ENCODE measurements at places on chromosomes 7 and 10. TPM values are rescaled to one million over a fixed set of nuclear protein-coding genes. Genes with fewer than 3 reads are reported as not detected.
A peak's percentile ranks its signal among the peaks of the same experiment; 100 is the strongest.

GRCh38 chr7:107661865-107662379 lies 1.3 kb downstream of the SLC26A4 start:
- DNase-seq = no peak

- no peak for DNase-seq
Measured at GRCh38 chr7:104956753-104957450, 57.1 kb upstream of the KMT2E start.

GRCh38 chr7:116687801-116688201 lies 15.8 kb downstream of the MET start:
- DNase-seq = no peak

DNA sequence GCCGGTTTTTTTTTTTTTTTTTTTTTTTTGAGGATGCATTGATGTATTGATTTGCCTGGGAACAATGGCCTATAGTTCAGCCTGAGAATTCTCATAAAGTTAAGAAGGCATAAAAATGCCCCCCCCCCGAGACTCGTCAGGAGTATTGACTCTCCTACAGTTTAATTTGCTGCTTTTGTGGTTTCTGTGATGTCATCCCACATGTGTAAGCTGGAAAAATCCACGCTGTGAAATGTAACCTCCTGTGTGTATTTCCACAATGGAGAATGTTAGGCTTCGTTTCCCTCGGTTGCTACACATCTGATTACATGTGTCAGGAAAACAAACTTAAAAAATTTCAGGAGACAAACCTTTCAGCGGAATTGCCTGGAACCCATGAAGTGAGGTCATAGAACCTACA lies 117.9 kb downstream of the FANK1 start:
- no peak for DNase-seq

DNA sequence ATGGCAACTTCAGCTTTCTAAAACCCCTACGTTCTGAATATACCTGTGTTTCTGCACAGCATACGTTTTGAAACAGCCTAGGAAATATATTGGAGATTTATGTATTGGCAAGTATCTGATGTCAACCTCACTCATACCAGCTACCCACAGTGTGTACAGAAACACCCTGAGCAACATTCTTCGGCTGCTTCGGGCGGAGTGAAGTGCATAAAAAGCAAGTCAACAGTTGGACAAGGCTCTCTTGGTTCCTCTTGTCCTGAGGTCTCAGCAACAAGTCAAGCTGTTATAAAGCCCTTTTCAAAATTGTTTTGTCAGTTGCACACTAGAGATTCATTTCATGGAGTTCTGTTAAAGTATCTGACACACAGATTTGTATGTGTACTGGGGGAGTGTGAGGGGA lies 40.0 kb upstream of the PAPSS2 start:
- DNase-seq = peak; percentile 14

- no peak for DNase-seq
Measured at GRCh38 chr10:115879372-115880089, 393.5 kb downstream of the GFRA1 start.

DNA sequence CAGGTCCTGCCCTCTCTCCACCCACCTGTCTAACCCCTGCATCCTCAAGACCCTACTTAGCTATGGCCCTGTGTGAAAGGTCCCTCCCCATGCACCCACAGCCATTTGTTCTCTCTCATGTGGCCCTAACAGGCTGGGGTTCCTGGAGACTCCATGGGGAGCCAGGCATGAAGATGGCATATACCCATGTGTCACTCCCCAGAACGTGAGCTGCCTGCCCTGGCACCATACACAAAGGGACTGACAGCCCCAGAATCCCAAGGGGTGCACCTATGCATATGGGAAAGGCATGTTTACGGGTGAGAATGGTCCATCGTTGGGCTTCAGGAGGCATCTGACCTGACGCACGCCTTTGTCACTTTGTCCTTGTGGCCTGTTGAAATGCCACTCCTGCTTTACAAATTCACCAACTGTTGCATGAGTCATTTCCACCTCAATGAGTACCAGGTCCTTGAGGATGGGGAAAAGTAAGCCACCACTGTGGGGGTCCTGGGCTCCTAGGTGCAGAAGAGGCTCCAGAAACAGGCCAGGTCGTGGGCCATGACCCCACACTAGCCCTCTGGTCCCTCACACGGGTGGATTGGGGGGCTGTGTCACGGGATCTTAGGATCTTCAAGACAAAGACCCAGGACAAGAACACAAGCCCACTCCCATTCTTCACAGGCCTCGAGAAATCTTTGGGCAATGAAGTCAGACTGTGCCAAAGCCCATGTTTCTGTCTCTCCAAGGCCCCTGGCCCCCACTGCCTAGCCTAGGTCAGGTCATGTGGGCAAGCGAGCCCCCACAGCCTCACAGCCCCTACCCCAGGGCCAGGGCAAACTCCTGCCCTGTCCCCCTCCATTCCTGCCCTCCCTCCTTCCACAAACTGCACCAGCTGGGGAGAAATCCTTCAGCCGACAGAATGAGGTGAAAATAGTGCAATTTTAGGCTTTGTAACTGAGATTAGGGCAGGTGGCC lies 8.6 kb downstream of the GPRIN2 start:
- no peak for DNase-seq

GRCh38 chr10:18196806-18197550 lies 56.8 kb downstream of the CACNB2 start:
- peak; percentile 31 for DNase-seq

GRCh38 chr10:7119325-7120015 lies 291.4 kb downstream of the SFMBT2 start:
- no peak for DNase-seq

- DNase-seq = no peak
Measured at GRCh38 chr10:78248651-78249464, 215.2 kb downstream of the RPS24 start.

The ACSM6 gene
- 0.06 TPM for polyA plus RNA-seq

The NKX6-2 gene
- polyA plus RNA-seq = 1.7 TPM

The SFRP4 gene
- 0.79 TPM for polyA plus RNA-seq

Data from large intestine (tissue), 12 donors.